ENCODE measurements at places on chromosomes 12 and 14. TPM values are rescaled to one million over a fixed set of nuclear protein-coding genes. Genes with fewer than 3 reads are reported as not detected.

The NFATC4 gene
- total RNA-seq: 11.4 TPM

GRCh38 chr14:75995372-75996041, 9.9 kb downstream of the IFT43 start:
- no peak for DNase-seq

- no peak for DNase-seq
Observed at GRCh38 chr14:95840094-95840700, 36.4 kb upstream of the TUNAR start.

GRCh38 chr12:119964123-119964522, 24.9 kb upstream of the BICDL1 start:
- DNase-seq: no peak
